HEK293T (cell line): ENCODE measurements at places on chromosomes 5 and 9.

DNA sequence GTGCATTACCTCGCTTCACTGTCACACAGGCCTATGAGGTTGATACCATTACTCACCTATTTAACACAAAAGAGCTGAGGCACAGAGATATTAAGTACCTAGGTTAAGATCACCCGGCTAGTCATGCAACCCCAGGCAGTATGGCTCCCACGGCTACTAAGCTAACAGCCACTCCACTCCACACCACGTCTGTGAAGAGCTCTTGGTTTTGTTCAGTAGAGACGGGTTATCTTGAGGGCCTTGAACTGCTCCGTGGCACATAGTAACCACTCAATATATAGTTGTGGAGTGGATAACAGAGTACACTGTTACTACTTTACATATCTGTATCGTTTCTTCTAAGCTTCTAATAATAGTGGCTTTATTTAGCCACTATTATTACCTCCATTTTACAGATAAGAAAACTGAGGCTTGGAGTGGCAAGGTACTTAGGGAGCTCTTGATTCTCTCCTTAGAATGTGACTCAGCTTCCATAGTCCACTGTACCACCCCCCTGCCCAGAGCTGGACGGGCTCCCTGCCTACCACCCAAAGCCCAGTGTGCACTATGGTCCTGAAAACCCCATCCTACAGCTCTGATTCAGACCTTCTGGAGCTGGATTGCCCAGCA, 1.0 kb upstream of the CORO2A start:
- DNase-seq: no peak

- DNase-seq: no peak
Observed at GRCh38 chr5:59234236-59234635, 651.4 kb downstream of the RAB3C start.

DNA sequence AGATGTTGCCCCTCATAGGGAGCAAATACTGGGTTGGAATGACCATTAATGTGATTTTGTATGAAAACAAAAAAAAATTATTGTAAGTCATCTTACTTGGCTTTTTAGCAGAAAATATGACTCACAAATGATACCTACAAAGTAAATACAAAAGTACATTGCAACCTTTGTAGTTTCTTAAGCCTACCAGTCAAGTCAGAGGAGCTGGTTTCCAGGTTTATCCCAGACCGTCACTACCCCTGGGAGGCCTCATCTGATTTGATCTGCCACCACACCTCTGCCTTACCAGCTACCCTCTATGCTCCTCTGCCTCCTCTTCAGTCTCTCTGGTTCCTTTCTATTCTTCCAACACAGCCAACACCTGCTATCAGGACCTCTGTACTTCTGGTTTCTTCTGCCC, 349.9 kb upstream of the CCNH start:
- no peak for DNase-seq

DNA sequence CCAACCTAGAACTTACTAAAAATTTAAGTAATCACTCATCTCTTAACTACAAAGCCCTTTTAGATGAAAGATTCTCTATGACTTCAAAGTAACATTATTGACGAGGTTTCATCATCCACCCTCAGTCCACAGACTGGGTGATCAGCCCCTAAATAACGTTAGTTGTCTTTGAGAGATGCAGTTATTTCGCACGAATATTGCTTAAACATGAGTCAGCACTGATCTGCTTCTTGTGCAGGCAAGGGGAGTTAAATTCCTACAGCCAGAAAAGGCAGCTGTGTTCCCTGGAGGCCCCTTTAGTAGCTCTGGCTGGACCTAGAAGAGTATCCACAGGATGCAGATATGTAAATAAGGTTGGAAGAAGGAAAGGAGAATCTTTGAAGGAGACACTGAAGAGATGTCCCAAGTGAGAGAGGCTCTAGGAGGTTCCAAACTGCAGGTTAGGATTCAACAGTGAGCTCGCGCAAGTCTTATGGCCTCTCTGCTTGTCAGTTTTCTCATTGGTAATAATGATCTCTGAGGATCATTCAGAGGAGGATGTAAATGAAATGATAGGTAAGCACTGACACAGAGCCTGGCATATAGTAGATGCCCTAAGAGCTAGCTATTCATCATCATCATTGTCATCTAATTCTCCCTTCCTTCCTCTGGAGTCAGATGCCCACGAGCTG, 122.2 kb upstream of the MAN2A1 start:
- DNase-seq: no peak

- no peak for DNase-seq
Observed at GRCh38 chr9:7315746-7316145, 483.8 kb downstream of the DMAC1 start.

GRCh38 chr5:157902449-157903116, 43.6 kb upstream of the CLINT1 start:
- DNase-seq: no peak

GRCh38 chr5:61313960-61314681, 17.9 kb upstream of the ZSWIM6 start:
- no peak for DNase-seq

- no peak for DNase-seq
Observed at GRCh38 chr9:121581786-121582600, 69.4 kb upstream of the DAB2IP start.

DNA sequence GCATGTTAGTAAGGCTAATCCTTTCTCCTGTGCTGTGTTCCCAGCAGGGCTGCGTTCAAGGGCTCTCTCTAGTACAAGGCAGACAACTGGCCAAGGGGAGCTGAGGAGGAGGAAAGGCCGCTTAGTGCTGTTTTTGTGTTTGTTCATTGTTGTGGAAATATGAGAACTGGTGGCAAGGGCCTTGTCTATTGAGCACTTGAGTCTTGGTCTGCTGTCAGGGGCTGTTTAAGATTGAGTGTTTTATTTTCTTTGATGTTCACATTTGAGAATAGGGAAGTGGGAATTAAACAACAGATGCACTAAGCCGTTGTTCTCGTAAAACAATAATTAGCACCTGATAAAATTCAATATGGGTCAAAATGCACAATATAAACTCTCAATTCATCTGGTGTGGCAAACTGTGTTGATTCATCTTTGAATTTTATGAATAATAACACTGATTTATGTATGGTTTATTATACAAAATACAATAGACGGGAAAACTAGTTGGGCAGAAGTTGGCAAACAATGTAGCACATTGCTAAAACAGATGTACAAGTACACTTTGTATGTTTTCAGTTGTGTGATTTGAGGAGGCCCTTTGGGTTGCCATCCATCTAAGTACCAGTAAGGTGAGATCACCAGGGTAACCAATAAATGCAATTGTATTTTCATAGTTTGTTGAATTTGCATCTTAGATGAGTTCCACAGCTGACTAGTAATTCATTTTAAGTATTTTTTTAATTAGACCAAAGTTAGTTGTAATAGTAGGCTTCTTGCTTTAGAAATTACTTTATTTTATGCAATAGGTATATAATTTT, 97.6 kb upstream of the GRHPR start:
- DNase-seq: peak; percentile 22

DNA sequence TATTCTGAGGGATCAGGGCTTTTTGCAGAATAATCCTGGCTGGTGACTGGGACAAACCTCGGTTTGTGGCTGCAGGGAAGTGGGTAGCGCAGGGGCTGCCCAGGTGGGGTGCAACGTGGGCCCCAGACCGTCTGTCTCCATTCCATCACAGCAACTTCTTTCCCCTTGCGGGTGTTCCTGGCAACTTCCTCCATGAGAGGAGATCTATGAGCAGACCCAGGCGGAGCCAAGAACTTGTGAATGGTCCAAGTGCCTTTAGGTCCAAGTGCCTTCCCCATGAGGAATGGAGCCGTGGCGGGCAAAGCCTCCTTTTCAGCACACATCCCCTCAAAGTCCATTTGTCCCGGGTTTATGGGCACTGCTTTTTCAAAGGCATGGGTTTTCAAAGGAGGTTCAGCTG, 136.5 kb downstream of the PHF2 start:
- no peak for DNase-seq

DNA sequence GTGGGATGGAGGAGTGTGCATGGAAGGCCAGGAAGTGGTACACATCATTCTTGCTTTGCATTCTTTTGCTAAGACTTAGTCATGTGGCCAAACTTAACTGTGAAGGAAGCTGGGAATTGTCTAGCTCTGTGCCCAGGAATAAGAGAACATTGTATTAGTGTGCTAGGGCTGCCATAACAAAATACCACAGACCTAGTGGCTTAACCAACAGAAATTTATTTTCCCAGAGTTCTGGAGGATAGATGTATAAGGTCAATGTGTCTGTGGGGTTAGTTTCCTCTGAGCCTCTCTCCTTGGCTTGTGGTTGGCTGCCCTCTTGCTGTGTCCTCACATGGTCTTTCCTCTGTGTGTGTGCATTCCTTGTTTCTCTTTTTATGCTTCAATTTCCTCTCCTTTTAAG, 32.4 kb downstream of the NNT start:
- no peak for DNase-seq

DNA sequence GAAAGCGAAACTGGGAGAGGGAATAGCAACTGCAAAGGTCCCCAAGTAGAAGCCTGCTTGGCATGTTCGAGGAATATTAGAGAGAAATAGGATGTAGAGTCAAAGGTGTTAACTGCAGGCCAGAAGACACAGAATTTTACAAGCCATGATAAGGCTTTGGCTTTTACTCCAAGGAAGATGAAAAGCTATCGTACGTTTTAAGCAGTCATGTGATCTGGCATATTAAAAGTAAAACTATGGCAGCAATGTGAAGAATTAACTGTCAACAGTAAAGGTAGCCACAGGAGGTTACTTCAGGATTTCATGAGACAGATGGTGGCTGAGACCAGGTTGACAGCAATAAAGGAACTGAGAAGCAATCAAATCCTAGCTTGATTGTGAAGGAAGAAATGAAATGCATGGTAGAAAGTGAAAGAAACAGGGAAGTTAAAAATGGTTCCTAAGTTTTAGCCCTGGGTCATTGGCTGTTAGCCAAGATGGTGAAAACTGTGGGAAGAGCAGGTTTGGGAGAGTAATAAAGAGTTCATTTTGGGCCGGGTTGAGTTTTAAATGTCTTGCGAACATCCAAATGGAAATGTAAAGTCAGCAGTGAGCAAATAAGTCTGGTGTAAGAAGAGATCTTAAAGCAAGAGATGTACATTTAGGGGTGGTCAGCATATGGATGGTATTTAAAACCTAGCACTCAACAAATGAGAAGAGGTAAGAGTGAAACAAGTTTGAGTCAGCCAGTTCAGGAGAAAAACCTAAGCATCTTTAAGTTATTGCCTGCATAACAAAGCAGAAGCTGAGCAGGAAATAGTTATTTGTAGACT, 20.3 kb upstream of the TTC33 start:
- DNase-seq: no peak

- no peak for DNase-seq
Observed at GRCh38 chr5:4514067-4514648, 626.0 kb upstream of the ADAMTS16 start.

GRCh38 chr5:143807401-143807800, 4.6 kb upstream of the HMHB1 start:
- DNase-seq: no peak

DNA sequence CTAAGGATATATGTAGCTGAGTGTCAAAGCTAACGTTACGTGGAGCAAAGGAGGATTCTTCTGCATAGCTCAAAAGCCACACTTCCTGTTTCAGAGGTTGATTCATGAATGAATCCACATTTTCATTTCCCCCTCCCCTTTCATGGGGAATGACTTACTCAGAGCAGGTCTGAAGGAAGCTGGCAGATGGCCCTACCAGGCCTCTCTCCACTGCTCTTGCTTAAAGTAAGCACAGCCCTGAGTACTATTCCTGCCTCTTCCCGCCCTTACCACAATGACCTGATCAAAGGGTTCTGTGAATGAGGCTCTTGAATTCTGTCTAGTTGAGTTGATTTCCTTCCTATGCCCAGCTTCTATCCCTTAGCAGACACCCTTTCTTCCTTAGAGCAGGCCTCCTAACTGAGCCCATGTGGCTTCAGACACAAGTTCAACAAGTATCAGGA, 6.3 kb downstream of the IGIP start:
- DNase-seq: no peak

- DNase-seq: no peak
Observed at GRCh38 chr5:3891113-3891512, 295.5 kb downstream of the IRX1 start.

- DNase-seq: no peak
Observed at GRCh38 chr5:147481874-147482705, 27.8 kb downstream of the DPYSL3 start.

GRCh38 chr9:6098431-6098830, 83.0 kb upstream of the RANBP6 start:
- no peak for DNase-seq

DNA sequence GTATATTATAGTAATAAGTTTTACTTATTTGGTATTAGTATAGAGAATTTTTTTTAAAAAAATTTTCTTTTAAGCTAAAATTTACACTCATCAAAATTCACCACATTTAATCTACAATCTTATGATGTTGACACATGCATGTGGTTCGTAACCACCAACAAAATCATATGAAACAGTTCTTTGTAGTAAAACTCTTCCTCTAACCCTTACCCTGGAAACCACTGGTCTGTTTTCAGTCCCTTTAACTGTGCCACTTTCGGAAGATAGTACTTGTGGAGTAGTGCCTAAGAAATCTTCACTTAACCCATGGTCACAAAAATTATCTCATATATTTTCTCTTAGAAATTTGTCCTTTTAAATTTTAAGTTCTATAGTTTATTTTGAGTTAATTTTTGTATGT, 1498.8 kb downstream of the MAT2B start:
- DNase-seq: no peak

DNA sequence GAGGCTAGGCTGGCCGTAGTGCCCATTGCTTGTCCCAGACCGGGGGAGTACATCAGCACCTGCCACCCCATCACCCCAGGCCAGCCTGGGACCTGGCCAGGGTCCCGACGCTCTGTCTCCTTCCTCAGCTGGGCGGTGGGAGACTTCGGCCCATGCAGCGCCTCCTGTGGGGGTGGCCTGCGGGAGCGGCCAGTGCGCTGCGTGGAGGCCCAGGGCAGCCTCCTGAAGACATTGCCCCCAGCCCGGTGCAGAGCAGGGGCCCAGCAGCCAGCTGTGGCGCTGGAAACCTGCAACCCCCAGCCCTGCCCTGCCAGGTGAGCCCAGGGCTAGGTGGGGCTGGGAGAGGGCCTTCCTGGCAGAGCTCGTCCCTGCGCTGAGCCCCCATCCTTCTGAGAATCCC, 16.5 kb upstream of the CACFD1 start:
- no peak for DNase-seq

DNA sequence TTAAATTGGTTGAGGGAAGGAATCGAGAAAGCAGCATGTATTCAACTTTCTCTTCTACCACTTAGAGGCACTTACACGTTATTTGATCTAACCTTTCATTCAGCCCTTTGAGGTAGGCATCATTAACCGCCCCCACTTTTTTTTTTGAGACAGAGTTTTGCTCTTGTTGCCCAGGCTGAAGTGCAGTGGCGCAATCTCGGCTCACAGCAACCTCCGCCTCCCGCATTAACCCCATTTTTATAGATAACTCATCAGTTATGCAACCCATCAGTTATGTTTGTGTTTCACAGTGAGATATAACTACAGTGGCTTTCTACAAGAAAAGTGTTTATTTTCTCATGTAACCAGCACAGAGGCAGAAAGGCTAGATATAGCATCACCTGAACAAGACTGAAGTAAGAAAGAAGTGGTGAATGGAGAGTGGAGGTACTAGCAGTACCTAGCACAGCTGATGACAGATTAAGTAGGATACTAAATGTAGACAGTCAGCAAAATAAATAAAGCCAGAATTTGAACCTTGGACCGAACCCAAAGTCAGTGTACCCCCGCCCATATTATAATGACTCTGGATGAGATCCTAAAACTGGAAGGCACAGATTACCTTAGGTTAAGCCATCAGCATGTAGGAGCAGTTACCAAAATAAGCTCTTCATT, 91.2 kb downstream of the PJA2 start:
- DNase-seq: no peak
